ENCODE measurements at places on chromosomes 16 and 17.

DNA sequence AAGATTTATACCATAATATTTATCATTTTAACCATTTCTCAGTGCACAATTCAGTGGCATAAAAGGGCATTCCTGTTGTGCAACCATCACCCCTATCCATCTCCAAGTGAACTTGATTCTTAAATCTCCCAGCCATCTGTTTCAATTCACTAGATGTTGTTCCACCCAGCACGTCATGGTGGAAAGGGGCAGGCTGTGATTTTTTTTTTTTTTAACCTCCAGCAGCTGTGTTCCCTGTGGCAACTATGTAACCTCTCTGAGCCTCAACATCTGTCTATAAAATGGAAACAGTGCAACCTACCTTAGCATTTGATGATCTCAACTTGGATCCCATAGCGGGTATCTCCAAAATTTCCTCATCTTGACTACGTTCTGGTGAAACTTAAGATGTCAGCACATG lies 604.5 kb downstream of the WWOX start:
- DNase-seq = no peak

GRCh38 chr16:17386229-17386628 lies 84.5 kb downstream of the XYLT1 start:
- no peak for DNase-seq

DNA sequence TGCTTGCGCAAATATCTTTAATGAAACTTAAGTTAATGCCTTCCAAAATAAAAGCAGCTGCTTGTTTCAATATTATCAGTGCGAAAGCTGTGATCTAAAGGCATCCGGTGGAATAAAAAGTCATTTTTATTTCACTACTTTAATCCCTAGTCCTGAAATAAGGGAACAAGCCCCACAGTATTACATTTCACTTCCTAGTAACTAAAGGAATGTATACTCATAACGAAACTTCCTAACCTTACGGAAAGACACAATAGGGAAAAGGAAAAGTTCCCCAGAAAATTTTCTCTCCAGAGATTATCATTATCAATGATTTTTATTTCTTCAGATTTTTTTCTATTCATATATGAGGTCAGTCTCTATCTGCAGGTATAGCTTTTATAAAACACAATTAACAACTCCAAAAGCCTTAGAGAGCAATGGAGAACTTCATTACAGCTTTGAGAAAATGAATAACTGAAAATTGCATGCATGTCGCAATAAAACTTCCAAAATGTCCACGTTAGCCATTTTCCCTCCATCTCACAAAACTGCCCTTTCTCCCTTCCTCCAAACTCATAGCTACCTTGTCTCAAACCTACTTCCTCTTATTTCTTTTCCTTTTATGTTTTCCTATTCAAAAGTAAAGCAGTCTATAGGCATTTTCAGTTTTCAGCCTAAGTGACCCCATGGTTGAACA lies 154.3 kb upstream of the MED13 start:
- DNase-seq = no peak

GRCh38 chr17:61009663-61010062 lies 332.0 kb downstream of the BCAS3 start:
- no peak for DNase-seq

GRCh38 chr16:57379579-57379978 lies 7.3 kb downstream of the CX3CL1 start:
- no peak for DNase-seq

- no peak for DNase-seq
Observed at GRCh38 chr16:17330044-17330443, 140.7 kb downstream of the XYLT1 start.

DNA sequence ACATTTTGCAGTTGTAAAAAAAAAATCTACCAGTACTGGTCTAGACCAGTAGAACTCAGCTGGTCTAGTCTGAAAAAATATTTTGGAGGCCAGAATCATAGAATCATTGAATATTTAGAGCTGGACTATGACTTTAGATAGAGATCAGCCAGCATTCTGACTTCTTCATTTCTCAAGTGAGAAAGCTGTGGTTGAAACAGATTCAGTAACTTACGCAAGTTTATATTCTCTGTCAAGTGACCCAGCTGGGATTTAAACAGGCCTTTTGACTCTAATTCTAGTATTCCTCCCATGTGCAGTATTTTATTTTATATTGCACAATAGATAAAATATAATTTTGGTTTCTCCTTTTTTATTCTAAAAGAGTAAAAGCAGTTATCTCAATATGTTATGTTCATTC lies 4.9 kb downstream of the TNRC6A start:
- DNase-seq = no peak

GRCh38 chr16:54808890-54809289 lies 121.8 kb upstream of the IRX5 start:
- no peak for DNase-seq

DNA sequence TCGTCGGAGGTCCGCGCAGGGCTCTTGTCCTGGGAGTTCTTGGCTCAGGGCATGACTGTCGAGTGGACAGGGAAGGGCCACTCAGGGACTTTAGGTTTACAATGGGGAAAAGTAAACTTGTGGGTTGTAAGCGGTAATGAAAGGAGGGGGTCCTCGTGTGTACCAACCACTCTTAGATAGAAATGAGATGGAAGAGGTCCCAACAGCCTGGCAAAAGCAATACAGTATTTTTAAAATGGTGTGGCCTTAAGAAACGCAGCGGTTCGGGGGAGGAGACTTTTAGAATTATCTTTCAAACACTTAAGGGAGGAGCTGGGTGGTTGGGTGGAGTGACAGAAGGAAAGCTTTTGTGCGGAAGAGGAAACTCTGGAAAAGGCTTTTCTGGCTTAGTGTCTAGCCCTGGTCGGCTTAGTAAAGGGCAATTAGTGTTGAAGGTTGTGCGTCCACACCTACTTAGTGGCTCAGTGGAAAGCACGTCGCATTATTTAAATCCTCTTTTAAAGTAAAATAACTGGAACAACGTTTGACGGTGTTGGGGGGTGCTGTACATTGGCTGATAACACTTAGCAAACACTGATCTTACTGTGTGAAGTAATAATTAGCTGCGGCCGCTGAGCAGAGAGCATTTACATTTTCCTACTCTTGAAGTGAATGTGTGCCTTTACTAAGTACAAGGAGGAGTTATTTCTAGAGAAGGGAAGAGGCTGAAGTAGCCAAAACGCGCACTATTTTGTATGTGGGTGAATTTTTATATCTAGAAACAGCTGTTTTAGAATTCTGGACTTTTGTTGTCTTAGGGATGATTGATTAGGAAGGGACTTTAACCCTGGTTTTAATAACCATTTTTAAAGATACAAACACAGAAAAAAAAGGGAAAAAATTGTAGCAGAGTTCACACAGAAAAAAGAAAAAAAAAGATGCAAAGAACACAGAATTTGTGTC lies 1.0 kb downstream of the WSB1 start:
- peak; percentile 3 for DNase-seq

DNA sequence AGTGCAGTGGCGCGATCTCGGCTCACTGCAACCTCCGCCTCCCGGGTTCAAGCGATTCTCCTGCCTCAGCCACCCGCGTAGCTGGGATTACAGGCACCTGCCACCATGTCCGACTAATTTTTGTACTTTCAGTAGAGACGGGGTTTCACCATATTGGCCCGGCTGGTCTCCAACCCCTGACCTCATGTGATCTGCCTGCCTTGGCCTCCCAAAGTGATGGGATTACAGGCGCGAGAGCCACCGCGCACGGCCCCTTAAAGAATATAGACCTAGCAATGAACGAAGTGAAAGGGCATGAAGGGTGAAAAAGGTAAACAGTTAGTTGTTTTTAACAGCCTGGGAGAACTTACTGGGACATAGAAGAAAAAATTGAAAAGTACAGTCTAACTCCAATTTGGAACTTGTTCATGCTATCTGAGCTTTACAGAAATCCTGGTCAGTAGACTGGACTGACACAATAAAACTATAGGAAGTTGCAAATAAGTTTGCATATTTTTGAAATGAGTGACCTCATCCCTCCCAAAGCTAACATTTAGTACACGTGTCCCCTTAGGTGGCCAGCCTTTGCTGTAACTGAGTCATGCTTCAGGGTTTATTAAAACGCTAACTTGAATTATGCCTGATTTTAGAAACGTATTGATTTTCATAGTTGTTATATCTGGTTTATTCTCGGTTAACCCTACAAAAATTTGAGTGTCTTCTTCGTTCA lies 1.8 kb downstream of the COG1 start:
- no peak for DNase-seq

- no peak for DNase-seq
Observed at GRCh38 chr17:3602499-3602898, 6.7 kb downstream of the TRPV1 start.

DNA sequence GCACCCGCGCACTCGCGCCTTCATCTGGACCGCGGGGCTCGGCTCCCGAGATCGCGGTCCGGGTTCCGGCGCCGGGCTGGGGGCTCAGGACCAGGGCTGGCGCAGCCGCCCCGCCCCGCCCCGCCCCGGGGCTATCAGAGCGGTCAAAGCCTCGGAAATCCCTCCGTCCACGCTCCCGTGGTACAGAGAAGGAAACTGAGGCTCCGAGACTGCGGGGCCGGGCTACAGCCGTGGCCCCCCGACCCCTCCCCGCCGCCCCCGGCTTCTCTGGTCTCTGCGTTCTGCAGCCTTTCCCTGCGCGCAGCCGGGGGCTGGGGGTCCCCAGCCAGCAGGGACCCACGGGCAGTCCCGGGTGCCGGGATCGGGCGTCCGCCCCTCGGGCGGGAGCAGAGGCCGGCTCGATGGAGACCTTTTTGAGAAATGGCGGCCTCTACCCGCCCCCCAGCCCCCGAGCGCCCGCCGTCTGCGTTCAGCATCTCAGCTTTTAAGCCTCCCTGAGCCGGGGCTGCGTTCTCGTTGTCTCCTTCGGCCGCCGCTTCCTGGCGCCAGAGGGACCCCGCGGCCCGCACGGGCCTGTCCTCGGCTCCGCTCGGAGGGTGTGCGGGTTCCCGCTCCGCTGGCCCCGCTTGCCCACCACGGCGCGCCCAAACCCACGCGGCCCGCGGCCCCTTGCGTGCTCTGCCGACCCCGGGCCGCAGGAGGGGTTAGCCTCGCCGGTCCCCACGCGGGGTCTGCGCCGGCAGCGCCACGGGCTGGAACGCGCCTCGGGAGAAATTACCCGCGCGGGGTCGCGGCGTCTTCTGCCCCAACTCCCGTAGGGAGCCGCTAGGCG lies 1.5 kb upstream of the NPTX1 start:
- no peak for DNase-seq

- DNase-seq = no peak
Observed at GRCh38 chr16:50396761-50397535, 28.2 kb upstream of the BRD7 start.

- DNase-seq = no peak
Observed at GRCh38 chr17:43880420-43880991, 26.8 kb downstream of the MPP2 start.

DNA sequence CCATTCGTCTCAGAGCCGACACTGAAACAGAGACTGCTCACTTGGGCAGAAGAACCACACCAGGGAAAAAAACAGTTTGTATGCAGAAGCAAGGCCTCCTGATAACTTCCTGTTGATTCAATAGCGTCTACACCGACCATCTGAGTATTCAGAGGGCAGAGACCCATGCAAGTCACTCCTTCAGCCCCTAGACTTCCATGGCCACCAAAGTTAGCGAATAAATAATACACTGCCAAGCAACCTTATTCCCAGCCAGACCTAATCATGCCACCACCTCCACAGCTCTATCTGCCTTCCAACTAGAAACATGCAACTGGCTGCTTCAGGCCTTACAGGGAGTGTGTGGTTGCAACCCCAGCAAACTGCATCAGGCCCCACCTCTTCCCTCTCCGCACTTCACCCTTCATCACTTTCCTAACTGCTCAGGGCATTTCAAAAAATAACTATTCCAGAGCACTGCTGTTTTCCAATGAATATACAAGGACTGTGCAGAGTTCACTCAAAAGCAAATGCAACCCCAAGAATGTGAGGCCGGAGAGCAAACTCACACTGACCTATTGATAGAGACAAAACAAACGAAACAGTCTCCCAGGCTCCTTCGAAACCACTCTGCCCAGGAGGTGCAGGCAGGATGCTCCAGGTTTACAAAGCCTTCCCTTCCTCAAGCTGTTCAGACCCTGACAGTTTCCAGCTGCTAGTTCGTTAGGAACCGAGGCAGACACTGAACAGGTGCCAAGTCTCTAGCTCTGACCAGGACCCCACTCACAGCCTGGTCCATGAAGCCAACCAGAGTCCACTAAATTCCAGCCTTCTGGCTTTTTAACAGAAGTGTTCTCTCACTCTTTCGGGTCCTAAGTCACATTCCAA lies 3.6 kb downstream of the USP7 start:
- no peak for DNase-seq

DNA sequence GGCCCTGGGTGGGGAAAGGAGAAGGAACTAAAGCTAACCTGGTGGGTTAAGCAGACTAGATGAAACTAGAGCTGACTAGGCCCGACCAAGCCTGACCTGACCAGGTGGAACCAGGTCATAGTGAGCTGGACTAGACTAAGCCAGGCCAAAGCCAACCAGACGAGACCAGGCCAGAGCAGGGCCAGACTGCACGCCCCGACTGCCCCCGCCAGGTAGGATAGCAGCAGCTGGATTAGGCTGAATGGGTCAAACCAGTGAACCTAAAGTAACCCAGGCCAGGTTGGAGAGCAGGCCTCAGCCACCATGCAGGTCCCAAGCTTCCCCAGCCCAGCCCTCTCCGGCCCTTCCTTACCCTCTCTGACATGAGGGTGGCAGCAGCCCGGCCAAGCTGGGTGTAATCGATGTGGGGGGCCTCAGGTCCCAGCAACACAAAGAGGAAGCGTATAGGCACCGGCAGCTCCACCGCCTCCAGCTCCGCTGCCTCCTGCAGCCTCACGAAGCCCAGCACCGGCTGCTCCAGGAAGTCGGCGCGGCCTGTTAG lies 9.1 kb downstream of the SLC4A1 start:
- DNase-seq = no peak

GRCh38 chr17:68184141-68184571 lies 63.7 kb upstream of the AMZ2 start:
- DNase-seq = no peak

- DNase-seq = no peak
Observed at GRCh38 chr16:17564856-17565255, 94.1 kb upstream of the XYLT1 start.

DNA sequence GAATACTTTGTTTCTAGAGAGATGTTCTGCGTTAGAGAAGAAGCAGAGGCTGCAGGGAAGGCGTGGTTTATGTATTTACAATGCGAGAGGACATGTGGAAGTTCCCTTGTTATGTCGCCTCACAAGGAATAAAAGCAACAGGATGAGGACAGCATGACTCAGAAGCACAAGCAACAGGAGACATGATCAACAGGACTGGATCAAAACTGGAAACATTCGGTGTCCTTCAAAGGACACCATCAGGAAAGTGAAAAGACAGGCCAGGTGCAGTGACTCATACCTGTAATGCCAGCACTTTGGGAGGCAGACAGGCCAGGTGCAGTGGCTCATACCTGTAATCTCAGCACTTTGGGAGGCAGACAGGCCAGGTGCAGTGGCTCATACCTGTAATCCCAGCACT lies 52.6 kb downstream of the CCDC57 start:
- DNase-seq = no peak

GRCh38 chr17:31878703-31879073 lies 19.6 kb upstream of the COPRS start:
- no peak for DNase-seq

DNA sequence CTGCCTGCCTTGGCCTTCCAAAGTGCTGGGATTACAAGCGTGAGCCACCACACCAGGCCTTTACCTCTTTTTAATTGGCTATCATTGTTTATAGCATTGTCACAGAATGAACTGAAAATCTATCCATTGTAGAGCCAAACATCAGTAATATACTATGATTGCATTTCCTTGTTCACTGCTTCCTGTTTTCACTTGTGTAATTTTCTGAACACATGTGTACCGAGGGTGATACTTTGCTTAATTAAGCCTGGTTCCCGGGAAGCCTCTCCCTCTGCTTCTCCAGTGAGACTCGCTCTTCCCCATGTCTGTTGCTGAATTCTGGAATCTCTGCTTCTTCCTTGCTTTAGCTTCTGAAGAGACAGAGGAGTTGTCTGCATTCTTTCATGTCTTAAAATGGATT lies 33.1 kb downstream of the POLR3E start:
- no peak for DNase-seq

- DNase-seq = no peak
Observed at GRCh38 chr17:15404106-15405057, 63.0 kb upstream of the TEKT3 start.

Data from stimulated activated CD8-positive, alpha-beta memory T cell treated with anti-CD3 and anti-CD28 coated beads, Interleukin-7, amount 100 ng/mL, for 48 hours (primary cell).